ENCODE measurements at places on chromosomes 12 and 14. TPM values are rescaled to one million over a fixed set of nuclear protein-coding genes. Genes with fewer than 3 reads are reported as not detected.

Gene RBM25
- 63.5 TPM for total RNA-seq

Gene LTB4R
- 6.6 TPM for total RNA-seq

Gene FAM90A1
- 0.07 TPM for total RNA-seq

Gene TTC6
- total RNA-seq, result 0.38 TPM

Gene SSTR1
- not detected for total RNA-seq

Gene ZDHHC22
- 0.37 TPM for total RNA-seq
